NCI-H2081 treated with DMSO at 0.1 percent for 48 hours (cell line): ENCODE measurements at places on chromosomes 3 and 15.

DNA sequence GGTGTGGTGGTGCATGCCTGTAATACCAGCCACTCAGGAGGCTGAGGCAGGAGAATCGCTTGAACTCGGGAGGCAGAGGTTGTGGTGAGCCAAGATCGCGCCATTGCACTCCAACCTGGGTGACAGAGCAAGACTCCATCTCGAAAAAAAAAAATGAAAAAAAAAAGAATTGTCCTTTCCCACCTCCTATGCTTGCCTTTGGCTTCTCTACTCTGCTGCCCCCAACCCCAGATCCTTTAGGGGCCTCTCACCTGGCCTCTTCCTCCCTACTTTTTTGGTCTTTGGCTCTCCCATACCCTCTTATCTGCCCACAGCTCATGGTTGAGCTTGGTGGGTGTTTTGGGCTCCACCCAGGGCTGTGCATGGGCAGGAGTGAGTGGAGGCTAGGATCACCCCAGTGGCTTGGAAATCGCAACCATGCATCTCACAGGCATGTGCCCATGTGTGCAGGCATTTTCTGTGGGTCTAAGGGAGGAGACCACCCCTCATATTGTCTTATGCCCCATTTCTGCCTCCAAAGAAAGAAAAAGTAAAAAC, 2.1 kb upstream of the SHISA5 start:
- no peak for DNase-seq

DNA sequence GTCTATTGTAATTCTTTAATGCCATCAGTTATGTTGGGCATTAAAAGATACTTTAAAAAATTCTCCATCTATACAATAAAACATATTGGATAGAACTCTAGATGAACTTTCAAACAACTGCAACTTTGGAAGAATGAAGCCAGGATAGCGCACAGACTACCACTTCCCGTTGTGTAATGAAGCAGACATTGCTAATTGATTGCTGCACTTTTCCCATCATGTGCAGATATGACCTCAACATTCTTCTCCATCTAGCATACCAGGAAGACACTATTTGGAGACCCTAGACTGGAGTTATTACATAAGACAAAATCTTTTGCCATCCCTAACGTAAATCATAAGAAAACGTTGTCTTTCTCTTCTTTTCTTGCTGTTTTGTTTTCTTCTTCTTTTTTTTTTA, 75.0 kb downstream of the EDEM1 start:
- DNase-seq: no peak

- DNase-seq: no peak
These were observed 71.6 kb downstream of the CRYGS start for GRCh38 chr3:186472456-186473008.

GRCh38 chr3:187629711-187630110, 40.5 kb downstream of the SST start:
- no peak for DNase-seq

- no peak for DNase-seq
These were observed 534.2 kb upstream of the ALCAM start for GRCh38 chr3:104832530-104832929.

DNA sequence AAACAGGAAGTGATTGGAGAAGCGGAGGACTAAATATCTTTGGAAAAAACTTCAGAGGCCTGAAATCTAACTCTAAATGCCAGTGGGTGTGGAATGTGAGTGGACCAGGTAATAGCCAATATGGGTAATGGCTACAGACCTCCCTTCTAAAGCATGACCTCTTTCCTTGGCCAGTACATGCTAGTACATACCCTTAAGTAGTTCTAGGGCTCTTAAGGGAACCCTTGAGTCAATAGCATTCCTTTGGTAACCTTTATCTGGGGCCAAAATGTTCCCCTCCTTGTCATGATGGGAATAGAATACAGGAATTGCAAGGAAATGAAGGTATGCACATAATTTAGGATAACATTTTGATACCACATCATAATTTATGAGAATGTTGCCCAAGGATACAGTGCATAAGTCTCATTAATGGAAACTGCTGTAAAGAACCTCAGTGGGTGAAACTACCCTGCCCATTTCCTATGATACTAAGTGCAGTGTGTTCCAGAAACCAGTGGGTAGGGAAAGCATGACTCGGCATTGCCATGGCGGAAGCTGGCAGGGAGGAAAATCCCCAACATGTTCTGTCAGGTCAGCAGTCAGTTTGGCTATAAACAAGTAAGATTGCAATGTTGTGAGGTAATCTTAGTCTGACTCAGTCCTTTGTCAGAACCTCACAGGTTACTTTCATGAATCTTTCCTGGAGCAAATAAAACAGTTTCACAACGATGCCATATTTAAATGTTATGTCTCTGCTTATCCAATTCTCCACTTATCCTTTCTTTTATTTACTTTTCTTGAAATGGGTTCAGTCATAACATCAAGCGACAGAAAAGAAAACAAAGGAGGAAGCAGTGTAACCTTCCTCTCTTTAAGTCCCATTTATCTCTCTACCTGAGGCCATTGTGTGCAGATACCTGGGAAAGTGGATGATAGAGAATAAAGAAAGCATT, 23.5 kb upstream of the RAP2B start:
- no peak for DNase-seq

- DNase-seq: no peak
These were observed 68.1 kb downstream of the SYNM start for GRCh38 chr15:99172989-99173388.

- DNase-seq: peak; percentile 50
These were observed 326.0 kb upstream of the SGO1 start for GRCh38 chr3:20511863-20512505.
